ENCODE measurements at places on chromosomes 1 and 21. TPM values are rescaled to one million over a fixed set of nuclear protein-coding genes. Genes with fewer than 3 reads are reported as not detected.
A peak's percentile ranks its signal among the peaks of the same experiment; 100 is the strongest.

- no peak for DNase-seq
Measured at GRCh38 chr1:18464665-18465050, 16.1 kb upstream of the KLHDC7A start.

DNA sequence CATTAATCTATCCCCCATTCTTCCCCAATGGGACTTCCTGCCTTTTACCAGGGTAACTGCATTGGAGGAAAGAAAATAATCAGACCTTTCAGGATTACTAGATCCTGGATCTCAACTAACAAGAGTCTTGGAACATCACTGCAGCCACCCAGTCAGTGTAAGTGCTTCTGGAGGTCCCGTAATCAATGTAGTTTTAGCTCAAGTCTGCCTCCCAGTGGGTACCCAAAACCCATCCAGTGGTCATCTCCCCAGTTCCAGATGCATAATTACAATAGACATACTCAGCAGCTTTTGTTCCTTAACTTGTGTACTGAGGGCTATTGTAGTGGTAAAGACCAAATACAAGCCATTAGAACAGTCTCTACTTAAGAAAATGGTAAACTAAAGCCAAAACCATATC lies 319.1 kb downstream of the GPATCH2 start:
- no peak for DNase-seq

- no peak for DNase-seq
Measured at GRCh38 chr1:51555866-51556619, 37.0 kb upstream of the EPS15 start.

EFNA3 gene
- 4.9 TPM for polyA plus RNA-seq

DNA sequence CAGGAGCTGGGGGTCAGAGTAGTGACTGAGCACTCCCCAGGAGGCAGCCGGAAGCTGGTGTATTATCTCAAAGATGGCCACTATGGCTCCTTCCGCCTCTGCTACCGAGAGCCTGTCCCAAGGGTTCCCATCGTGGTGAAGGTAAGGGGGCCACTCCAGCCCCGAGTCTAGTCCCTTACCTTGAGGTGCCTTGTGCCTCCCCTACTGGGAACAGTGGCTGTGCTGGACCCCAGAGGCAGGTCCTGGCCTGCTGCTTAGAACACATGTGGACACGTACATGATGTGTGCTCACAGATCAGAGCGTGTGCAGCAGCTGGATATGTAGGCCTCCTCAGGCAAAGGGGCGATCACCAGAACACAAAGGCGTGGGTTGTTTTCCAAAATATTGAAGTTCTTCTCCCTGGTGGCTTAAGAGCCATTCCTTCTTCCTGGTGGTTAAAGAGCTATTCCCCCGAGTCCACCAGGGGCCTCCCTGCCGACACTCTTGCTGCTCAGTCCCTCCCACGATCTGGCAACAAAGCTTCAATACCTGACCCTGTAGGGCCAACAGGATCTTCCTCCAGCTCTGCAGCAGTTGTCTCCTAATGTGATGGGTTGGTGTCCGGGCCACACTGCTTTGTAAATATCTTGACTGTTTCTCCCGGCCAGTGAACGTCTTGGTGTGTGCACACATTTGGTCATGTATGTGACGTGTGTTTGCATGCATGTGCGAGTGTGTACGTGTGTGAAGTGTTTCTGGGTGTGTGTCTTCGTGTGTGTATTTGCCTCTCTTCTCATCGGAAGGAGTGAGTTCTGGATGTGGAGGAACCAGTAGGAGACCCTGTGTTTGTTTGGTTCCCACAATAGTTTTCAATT lies 68.4 kb upstream of the TINAGL1 start:
- DNase-seq = no peak

DNA sequence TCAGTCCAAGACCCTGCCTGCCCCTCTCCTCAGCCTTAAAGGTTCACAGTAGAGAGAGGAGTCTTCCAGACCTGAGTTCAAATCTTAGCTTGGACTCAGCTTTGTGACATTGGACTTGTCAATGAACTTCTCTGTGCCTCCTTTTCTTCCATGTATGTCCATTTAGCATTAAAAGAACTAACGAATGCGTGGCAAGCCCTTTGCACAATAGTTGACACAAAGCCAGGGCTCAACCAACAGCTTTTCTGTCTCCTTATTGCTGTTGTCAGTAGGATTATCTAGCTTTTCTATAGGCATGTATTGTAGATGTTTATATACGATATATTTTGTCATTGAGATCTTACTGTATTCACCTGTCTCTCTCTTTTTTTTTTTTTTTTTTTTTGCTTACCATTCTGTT lies 450.8 kb downstream of the PTPRU start:
- no peak for DNase-seq

DNA sequence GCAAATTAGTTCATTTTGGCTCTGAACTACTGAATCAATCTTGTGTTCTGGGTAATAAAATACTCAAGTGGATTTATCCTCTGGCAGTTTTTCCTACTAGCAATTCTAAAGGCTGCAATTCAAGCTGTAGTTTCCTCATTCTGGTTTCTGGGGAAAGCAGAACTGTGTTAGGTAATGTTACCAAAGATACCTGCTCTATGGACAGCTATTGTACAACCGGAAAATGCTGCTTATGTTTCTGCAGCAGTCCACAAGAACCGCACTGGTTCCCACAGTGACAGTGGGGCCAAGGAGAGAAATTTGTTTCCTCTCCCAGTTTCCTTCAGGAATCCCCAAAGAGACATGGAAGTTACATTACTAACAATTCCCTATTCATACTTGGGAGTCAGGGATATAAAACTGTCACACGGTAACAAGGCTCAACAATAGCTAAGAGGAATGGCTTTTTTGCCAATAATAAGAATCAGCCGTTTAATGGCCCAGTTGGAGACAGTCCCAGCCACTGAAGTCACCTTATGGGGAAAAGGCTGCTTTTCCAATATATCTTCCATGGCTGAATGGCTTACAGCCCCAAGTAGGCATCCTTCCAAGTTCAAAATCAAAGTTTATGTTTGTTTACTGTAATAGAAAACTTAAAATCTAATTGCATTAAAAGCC lies 52.6 kb downstream of the PCNX2 start:
- DNase-seq = no peak

- DNase-seq = no peak
Measured at GRCh38 chr1:61641578-61642336, 83.2 kb downstream of the TM2D1 start.

DNA sequence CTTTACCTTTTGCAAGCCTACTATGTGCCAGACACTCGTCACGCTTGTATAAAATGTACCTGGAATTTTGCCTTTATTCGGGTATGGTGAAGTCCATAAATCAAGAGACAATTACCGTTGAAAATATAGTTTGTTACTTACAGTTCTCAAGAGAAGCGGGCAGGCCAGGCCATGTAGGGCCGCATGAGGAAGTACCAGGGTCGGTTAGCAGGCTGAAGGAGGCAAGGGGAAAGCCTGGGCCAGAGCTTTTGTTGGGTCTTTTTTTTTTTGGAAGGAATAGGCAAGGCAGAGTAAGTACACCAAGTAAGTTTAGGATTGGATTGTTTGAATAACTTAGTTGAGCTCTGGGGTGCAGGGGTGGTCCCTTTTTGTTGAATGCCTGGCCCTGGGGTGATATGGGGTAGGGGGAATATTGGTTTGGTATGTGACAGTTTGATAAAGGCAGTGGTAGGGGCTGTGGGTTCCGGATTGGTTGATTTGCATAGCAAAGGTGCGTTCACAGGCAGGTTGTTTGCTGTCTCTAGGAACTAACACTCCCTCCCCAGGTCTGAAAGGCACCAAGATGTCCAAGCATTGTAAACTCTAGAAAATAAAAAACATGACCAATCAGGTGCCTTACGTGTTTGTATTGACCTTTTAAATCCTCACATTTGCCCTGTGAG lies 80.7 kb downstream of the KAZN start:
- DNase-seq = no peak

MOV10 gene
- 63.9 TPM for polyA plus RNA-seq

- DNase-seq = no peak
Measured at GRCh38 chr1:206744683-206745082, 25.9 kb upstream of the IL19 start.

GRCh38 chr1:46021046-46021996 lies 111.1 kb downstream of the PIK3R3 start:
- no peak for DNase-seq

- no peak for DNase-seq
Measured at GRCh38 chr1:96710708-96711477, 10.7 kb upstream of the PTBP2 start.

GRCh38 chr1:100430325-100430756 lies 78.0 kb downstream of the CDC14A start:
- DNase-seq = no peak

MFAP2 gene
- 305 TPM for polyA plus RNA-seq

- no peak for DNase-seq
Measured at GRCh38 chr1:35615440-35615839, 25.9 kb downstream of the PSMB2 start.

DNA sequence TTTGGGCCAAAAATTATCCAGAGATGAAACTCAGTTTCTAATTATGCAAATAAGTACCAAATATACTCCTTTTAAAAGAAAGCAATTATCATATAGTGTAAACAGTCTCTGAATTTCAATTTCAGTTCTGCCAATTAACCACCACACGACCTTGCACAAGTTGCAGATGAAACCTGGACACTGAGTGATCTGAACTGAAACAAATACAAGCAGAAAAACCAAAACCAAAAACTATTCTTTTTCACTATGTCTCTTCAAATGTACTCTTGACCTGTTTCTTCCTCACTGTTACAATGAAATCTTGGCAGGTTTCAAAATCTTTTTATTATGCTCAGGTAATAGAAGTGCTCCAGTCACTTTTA lies 79.2 kb downstream of the TYW3 start:
- no peak for DNase-seq

GRCh38 chr1:168085401-168085872 lies 51.3 kb downstream of the GPR161 start:
- peak; percentile 17 for DNase-seq

DNA sequence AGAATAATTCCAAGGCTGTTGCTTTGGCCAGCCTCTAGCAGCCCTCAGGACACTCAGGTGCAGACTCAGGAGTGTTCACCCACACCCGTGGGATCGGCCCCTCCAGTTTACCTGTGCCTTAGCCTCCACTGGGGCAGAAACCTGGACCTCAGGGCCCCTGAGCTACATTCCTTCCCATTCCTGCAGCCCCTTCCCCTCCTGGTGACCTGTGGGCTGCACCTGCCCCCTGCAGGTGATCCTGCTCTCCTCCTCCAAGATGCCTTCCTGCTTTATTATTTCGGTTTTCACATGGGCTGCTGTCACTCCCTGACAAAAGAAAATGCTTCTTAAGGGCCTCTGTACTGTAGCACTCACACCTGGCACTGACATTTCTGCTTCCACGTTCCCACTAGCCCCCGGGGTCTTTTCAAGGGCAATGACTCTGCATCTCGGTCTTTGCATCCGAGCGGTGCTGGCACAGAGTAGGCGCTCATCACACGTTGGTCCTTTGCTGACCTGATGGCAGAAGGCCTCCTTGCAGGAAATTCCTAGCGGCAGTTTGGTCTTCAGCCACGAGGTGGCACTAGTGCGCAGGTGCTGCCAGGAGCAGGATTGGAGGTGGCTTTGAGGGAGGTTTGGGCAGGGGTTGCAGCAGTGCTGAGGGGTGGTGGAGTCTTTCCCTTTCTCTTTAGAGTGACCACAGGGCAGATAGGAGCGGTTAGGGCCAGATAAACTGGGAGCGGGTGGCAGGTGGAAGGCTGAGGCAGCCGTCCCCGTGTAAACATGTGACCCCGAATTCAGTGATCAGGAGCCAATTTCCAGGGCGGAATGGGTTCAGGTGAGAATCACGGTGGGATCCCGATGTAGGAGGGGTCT lies 25.3 kb upstream of the ETV3 start:
- no peak for DNase-seq

- DNase-seq = no peak
Measured at GRCh38 chr1:106926803-106927582, 129.5 kb upstream of the PRMT6 start.

DNA sequence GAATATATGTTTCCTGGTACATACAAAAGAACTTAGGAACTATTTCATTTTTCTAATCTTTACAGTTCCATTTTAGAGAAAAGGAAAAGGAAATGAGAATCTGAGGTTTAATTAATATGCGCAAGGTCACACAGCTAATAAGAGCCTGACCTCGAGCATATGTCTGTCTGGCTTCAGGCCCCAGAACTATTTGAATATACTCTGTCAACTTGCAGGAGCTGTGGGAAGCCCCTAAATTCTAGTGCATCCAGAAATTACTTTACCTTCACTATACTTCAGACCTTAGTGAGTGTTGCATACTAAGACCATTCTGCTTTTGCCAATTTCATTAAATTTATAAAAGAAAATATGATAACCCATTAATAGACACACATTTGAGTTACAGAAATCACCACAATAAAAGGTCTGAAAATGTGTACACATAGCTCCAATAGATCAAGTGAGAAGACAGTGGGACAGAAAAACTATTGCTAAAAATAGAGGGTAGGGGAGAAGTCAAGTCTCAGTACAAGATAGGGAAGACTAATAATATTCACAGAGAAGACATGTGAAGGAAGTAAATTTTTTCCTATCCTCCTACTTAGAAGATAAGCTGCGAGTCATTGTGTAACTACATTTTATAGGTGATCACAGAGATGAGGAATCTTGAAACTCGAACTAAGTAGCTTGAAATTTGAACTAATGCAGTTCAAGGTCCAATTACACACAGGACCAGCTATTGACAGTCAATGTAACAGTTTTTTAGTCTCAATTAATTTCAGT lies 3.8 kb downstream of the RGS13 start:
- no peak for DNase-seq

GRCh38 chr1:169588785-169589485 lies 2.7 kb upstream of the F5 start:
- DNase-seq = no peak

GRCh38 chr1:56331207-56331891 lies 248.0 kb downstream of the PLPP3 start:
- DNase-seq = no peak

DNA sequence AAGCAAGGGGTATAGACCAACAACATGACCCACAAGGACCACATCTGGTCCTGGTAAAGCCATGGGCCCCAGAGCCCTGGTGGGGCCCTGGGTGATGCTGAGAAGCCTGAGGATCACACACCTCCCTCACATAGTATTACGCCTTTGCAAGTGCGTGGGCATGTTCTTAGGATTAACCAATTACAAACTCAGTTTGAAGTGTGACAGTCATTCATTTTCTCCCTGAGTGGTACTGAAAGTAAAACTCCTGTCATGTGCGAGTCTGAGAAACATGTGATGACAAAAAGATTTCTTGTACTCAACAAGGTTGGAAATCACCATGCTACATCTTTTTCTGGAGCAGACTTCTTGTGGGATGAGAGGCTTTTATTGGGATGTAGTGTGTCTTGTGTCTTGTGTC lies 315.3 kb upstream of the DUSP10 start:
- no peak for DNase-seq

- no peak for DNase-seq
Measured at GRCh38 chr1:9008236-9008635, 18.0 kb downstream of the SLC2A7 start.

Data from left renal cortex interstitium (tissue), 4 donors.